ENCODE measurements at places on chromosomes 3 and 15.

- DNase-seq, result no peak
Measured at GRCh38 chr15:40985541-40986330, 32.5 kb downstream of the CHAC1 start.

DNA sequence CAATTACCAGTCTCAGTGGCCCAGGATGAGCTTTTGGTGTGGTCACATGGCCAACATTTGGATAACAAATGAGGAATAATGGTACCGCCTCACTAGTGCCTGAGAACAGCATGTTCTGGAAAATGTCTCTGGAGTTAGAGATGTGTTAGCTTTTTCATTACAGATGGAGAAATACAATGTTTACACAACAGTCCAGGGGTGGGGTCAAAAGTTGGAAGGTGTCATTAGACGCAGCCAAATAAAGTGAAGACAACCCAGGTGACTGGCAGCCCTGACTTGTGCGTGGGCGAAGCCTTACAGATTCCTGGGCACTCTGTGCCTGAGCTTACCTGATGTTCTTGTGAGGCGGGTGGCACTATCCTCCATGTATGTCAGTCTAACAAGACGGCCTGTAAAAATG is 12.8 kb downstream of the IL17RB start:
- DNase-seq, result no peak

DNA sequence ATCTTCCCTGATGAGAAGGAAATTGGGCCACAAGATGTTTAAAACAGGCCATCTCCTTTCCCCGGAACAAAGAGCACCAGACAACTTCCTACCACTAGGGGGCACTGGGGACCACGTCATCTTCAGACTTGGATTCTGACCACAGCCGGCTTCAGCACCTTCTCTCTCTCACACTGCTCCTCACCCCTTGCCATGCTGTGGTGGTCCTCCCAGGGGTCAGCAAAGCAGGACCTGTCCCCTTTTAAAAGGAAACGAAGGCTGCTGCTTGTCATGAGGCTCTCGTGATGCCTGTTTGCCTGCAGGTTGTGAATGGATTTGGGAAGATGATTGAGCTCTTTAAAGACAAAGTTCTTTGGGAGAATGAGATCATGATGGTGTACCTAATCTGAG is 16.2 kb downstream of the RFT1 start:
- DNase-seq, result peak; percentile 75

- no peak for DNase-seq
Measured at GRCh38 chr3:44952689-44953088, 23.3 kb downstream of the ZDHHC3 start.

GRCh38 chr3:101850246-101851051 is 1.1 kb downstream of the NFKBIZ start:
- DNase-seq, result no peak

GRCh38 chr3:138445654-138446053 is 11.2 kb downstream of the ESYT3 start:
- DNase-seq, result peak; percentile 8

DNA sequence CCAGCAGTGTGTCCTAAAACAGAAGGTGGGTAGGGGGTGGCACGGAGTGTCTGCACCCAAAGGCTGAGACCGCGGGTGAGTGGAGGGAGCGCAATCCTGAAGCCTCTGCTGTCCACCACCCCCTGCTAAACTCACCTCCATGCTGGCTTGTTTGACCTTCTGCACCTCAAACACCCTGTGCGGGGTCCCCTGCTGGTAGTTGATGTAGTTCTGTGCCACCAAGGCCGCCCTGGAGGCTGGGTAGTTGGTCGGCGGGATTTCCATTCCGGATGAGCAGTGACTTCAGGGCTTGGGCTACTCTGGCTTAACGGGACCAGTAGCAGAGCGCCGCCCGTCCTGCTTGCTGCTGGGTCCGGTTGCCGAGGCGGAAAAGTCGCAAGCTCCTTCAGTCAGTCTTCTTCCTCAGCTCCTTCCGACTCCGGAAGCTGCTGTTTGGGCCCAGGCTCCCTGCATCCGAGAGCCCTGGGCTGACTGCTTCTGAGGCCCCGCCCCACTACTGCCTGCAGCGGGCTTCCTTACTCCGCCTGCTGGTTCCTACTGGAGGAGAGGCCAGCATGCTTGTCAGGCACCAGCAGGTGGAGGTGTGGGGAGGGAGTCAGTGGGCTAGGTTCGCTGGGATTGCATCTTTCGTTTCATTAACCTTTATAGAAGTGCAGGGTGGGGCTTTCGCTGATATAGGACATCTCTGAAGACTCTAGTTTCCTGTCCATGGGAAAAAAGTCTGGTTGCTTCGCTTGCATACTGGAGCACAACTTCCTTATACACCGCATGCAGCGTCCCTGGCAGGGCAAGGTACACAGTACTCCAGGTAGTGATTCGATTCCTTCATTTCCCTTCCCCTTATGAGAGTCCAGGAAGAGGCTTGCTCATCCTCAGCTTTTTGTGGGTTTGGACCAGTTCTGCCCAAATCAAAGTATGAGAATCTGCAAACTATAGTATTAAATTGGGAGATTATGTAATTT is at the start of gene LXN:
Gene LXN, minus strand, starts transcription at position 434 of the 962 bp plus-strand sequence. Its CDS starts 170 bp downstream, at position 264.
- peak; percentile 92 for DNase-seq

DNA sequence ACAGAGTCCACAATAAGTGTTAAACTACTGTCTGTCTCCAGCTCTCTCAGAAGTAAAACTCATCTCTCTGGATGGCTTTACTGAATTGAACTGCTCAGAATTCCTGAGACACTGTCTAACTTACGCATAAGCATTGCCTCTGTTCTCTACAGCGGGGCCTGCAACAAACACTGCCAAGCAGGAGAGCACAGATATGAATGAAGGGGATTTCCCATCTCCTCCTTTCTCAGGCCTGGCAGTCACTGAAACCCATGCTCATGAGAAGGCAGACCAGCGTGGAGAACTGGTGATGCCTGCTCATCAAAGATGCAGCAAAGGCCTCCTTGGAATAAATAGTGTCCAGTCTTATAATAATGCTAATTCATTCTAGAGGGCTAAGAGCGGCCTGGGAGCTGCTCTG is 10.3 kb downstream of the RASGRP1 start:
- DNase-seq, result no peak

DNA sequence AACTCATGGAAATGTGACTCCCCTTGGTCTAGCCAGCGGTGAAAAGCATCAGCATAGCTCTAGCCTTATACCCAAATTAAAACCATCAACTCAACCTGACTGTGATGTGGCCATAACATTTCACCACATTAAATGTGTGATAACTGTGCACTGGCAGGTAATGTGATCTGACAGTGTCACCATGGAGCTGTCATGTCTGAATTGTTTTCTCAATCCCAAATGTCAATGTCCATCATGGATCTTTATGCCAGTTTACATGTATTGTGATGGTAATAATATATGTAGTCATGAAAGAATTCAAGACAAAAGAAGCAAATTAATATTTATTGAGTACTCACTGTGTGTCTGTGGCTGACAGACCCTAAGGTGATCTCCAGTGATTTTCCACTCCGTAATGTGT is 213.4 kb upstream of the EOMES start:
- no peak for DNase-seq

DNA sequence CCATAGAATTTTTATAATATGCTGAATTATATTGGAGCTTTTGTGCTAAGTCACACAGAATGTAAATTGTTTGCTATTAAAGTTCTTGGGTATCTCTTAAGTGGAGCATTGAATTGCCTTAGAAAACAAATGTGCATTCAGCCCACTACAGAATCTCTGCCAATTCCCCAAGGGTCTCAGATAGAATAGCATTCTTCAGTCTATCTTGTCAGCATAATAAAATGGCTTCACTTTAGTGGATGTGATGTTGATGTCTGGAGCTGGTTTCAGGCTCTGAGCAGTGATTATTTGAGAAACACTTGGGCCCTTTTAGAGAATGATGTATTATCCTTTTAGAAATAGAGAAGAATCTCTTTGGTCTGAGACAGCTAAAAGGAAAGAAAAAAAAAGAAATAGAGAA is 45.2 kb downstream of the LRCH3 start:
- DNase-seq, result no peak

- DNase-seq, result peak; percentile 71
Measured at GRCh38 chr3:43894176-43895049, 203.7 kb downstream of the ABHD5 start.

DNA sequence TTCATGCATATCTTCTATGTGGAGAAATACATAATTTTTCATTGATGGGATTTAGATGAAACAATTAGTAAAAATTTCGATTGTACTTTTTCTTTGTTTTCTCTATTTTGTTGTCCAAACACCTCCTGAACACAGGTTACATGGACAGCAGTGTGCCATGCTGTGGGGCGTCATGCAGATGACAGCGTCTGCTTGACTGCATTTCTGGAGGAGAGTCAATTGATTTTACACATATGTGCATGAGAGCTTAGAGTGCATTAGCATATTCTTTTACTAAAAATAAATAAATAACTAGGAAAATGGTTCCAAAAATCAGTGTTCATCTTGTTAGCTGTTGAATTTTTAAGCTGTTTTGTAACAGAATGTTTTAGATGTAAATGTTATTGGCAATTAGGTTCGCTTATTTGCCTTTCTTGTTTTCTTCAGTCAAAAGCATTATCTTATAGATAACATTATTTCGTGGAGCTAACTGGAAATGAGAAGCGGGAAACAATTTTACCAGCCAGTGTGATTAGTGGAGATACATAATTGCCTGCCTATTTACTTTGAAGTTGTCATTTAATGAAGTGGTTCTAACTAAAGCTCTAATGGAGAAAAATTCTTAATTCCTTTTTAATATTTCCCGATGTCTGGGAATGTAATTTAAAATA is 82.7 kb upstream of the VGLL3 start:
- DNase-seq, result no peak

- no peak for DNase-seq
Measured at GRCh38 chr3:44125882-44126281, 115.8 kb upstream of the TOPAZ1 start.

GRCh38 chr3:132265488-132265887 is 51.7 kb upstream of the ACP3 start:
- no peak for DNase-seq

DNA sequence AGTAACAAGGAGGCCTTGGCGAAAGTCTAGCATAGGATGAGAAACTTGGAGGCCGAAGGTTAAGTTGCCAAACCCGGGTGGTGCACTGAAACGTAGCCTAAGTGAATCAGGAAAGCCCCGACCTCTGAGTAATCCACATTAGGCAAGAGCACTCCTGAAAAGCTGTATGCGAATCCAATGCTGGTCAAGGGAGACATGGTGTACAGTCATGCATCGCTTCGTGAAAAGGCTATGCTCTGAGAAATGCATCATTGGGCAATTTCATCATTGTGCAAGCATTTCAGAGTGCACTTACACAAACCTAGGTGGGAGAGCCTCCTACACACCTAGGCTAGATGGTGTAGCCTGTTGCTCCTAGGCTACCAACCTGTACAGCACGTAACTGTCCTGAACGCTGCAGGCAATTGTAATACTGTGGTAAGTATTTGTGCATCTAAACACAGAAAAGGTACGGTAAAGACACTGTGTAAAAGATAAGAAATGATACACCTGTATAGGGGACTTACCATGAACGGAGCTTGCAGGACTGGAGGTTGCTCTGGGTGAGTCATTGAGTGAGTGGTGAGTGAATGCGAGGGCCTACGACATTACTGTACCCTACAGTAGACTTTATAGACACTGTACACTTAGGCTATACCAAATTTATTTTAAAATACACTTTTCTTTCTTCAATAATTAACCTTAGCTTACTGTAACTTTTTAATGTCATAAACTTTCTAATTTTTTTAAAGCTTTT is 222.5 kb downstream of the SHQ1 start:
- no peak for DNase-seq

GRCh38 chr15:45414215-45414885 is 36.0 kb upstream of the GATM start:
- no peak for DNase-seq

DNA sequence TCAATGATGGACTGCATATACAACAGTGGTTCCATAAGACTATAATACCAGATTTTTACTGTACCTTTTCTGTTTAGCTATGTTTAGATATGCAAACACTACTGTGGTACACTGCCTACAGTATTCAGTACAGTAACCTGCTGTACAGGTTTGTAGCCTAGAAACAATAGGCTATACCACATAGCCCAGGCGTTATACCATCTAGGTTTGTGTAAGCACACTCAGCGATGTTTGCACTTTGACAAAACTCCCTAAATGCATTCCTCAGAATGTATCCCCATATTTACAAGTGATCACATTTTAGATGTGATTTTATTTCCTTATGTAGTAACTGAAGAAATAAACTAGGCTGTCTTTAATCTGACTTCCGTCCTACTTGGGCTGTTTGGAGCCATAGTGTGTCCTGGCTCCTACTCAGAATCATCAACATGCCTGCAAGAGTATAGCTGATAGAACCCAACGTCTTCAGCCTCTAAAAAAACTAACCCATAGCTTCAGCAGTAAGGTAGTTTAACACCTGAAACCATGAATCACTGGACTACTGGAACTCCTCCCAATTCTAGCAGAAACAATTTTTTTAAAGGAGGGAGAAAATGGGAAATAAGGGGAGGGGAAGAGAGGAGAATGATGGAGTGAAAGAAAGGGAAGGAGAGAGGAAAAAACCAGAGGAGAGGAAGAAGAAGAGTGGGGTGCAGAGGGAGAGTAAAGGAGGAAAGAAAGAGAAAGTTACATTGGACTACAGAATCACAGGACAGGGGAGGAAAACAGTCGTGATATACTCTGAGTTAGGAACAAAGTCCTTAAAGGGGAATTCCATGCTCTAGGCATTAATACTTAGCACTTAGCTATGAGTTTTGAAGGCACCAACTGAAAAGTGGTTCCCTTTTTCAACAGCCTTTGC is 67.7 kb upstream of the PLXND1 start:
- DNase-seq, result no peak

- no peak for DNase-seq
Measured at GRCh38 chr3:127990461-127990860, 61.8 kb upstream of the SEC61A1 start.

DNA sequence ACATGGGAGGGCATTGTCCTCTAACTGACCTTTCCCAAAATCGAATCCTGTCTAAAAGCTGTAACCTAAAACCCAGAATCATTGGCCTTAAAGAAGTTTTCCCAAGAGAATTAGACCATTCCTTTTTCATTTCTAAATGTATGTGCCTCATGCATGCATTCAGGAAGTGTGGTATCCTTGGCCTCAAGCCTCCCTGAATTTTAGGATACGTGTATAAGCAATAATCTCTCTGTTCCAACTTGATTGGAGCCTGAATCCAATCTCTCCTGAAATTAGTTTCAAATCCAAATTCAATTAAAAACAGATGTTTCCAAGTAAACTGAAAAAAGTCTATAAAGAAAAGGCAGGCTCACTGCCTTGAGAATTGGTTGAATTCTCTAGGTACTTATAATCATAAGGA is 86.0 kb upstream of the VEPH1 start:
- no peak for DNase-seq

DNA sequence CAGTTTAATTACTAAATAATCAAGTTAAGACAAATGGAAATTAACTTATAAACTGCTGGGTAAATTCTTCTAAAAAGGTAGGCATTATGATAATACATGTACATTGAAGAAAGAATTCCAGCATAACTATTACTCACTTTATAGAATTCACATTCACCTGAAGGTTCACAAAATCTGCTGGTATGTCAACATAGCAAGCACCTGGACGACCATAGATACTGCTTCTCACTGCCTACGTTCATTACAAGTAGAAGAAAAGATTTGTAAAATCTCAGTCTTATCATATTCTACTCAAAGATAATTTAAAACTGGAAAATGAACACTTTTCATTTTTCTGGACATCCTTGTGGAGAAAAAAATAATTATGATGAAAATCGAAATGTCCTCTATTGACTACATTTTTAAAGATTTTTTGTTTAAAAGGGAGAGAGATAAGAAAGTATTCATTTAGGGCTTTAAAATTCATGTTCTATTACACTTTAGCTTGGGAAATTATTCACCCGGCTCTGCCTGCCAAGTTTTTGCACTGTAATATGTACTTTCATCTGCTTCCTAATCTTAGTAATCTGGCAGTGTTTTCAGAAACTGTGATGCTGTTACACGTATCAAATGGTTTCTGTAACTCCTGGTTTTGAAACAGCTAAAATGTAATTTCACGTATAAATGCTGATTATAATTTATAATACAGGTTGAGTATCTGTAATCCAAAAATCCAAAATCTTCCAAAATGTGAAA is 16.1 kb downstream of the HACL1 start:
- no peak for DNase-seq
